Jurkat, Clone E6-1 (cell line): ENCODE measurements at places on chromosomes 7 and 10.
A peak's percentile ranks its signal among the peaks of the same experiment; 100 is the strongest.

DNA sequence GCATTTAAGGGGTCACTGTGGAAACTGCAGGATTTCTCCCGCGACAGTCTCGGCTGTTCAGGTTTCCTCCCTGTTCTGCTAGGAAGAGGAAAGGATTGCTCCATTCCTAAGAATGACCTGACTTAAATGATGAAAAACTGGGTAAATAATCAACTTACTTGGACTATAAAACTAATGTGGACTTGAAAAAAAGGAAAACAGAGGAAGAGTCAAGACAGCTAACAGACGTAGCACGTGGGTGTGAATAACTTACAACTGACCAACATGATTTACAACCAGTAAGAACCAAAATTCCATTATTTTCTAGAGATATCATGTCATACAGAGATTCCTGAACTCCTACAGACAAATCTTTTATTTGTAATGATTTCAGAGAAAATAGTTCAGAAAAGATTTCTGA lies 93.8 kb downstream of the ADAM12 start:
- no peak for DNase-seq

GRCh38 chr10:129552119-129552518 lies 85.1 kb downstream of the MGMT start:
- DNase-seq, result no peak

DNA sequence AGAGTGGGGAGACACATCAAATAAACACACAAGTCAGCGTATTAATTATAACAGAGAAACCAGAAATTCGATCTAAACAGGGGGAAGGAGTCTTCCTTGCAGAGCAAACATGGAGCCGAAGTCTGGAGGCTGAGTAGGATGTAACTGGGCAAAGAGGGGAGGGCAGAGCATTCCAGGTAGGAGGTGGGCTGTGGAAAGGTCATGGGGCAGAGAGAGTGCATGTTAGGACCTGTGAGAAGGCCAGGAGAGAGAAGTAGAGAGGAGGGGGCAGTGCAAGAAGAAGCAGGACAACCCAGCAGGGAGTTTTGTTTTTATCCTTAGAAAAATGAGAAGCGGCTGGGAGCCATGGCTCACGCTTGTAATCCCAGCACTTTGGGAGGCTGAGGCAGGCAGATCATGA lies 130.8 kb upstream of the GPR26 start:
- no peak for DNase-seq

DNA sequence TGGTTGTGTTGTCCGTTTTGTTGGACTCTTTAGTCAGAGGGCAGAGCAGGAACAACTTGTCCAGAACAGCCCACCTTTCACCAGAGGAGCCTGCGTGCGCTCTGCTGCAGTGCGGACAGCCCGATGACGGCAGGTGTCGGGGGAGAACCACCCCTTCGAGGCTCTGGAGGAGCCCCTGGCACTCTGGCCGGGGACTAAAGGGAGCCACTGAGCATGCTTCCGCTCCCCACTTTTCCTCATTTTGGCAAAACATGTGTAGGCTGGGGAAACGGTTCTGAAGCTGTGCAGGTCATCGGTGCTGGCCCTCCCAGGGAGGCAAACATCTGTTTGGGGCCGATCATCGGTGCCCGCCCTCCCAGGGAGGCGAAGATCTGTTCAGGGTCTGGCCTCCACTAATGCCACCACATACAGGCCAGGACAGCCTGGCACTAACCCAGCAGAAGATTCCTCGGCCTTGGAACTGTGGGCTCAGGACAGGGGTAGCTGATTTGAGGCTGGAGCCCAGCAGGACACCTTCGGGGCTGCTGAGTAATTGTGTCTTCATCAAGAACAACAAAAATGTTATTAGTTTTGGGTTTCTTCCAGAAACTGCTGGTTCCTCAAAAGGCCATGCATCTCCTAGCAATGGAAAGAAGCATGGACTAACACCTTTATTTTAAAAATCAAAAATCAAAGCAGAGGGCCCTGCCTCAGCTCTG lies 124.4 kb upstream of the TCERG1L start:
- no peak for DNase-seq

- no peak for DNase-seq
These were observed 76.8 kb upstream of the INSIG1 start for GRCh38 chr7:155220903-155221302.

DNA sequence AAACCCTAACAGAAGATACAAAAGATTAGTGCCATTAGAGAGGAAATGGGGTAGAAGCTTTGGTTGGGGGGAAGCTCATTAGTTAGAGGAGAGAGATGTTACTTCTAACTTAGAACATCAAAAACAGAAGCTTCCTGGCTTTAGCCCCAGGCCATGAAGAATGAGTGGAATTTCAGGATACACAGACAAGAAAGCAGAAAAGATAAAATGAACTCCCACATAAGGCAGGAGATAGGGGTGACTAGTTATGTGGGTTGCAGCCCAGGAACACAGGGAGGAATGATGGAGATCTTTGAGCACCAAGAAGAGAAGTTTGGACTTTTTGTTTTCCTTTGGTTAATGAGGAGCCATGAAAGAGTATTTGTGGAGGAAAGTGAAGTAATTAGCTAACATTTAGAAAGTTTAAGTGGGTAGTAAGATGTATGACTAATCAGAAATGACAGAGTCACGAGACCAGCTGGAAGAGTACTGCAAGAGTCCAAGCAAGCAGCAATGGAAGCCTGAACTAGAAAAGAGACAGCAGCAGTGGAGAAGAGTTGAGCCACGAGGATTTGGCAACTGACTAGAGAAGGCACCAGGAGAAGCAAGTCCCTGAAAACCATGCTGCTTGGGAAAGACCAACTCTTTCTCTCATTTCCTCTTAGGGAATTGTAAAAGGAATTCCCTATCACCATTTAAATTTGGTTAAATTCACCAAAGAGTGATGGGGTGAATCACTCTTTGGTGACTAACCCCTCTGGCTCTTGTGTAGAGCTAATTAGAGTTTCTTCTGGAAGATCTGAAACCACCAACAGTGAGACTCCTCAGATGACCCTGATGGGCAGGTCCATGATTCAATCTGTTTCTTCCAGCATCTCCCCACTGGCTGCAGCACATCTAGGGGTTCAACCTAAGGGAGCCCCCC lies 131.9 kb downstream of the KCNMA1 start:
- no peak for DNase-seq

- DNase-seq, result no peak
These were observed 31.2 kb downstream of the BMPER start for GRCh38 chr7:33936503-33936902.

GRCh38 chr10:86400705-86401587 lies 34.4 kb upstream of the GRID1 start:
- no peak for DNase-seq

- DNase-seq, result no peak
These were observed 1.3 kb upstream of the SP4 start for GRCh38 chr7:21426286-21427181.

DNA sequence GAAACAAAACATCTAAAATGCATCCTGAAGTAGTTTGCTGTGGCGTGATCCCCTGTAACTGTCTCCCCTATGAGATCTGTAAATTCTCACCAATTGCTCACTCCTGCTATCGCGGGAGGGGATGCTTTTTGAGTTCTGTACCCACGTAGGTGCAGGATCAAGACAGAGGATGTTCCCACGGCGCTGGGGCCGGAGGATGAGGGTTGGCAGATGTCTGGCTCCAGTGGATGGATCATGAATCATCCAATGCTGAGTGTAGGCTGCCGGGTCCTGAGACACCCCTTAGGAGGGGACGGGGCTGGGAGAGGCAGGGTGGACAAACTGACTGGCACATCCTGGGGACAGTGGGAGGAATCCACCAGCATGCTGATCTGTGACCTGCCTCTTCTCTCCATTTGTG lies 224.4 kb downstream of the USP6NL start:
- DNase-seq, result no peak

GRCh38 chr10:14688606-14689005 lies 86.1 kb downstream of the FAM107B start:
- peak; percentile 5 for DNase-seq

- no peak for DNase-seq
These were observed 123.8 kb upstream of the CACNA2D1 start for GRCh38 chr7:82567356-82567755.

DNA sequence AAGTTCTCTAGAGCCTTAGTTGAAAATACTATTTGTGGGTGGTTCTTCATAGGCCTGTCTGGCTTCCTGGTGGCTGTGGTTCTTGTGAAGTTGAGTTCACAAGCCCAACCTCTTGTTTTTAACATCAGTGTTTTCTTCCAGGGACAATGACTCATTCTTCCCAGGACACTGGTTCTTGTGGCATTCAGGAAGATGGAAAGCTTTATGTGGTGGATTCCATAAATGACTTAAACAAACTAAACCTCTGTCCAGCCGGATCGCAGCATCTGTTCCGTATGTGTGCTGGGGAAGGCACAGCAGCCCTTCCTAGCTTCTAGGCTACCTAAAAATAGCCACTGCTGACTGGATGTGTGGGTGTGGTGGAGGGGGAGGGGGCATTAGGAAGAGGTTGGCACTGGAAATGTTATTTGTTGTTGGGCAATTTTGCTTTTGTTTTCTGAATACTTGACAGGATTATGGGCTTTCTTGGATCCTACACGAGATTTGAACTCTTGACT lies 3.9 kb downstream of the LSMEM1 start:
- peak; percentile 9 for DNase-seq

GRCh38 chr7:131087756-131088658 lies 239.7 kb upstream of the MKLN1 start:
- DNase-seq, result no peak

- no peak for DNase-seq
These were observed 515 bp downstream of the GSDME start for GRCh38 chr7:24756545-24757352.
